ENCODE measurements at places on chromosomes 3 and 15.

DNA sequence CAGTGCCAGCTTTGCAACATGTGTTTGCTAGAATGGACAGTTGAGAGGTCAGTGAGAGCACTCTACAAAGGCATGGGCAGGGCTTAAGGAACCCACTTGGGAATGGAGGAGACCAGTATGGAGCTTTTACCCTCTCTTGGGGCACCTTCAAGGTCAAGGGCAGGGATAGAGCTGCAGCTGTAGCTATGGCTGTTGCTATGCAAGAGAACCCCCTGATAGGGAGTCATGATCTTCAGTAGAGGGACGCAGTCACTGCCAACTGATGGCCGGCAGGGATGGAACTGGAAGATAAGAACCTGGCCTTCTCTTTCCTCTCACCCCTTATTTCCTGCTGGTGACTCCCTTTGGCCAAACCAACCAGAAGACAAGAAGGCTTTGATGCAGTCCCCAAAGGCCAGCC, 40.3 kb downstream of the THSD4 start:
- DNase-seq: no peak

DNA sequence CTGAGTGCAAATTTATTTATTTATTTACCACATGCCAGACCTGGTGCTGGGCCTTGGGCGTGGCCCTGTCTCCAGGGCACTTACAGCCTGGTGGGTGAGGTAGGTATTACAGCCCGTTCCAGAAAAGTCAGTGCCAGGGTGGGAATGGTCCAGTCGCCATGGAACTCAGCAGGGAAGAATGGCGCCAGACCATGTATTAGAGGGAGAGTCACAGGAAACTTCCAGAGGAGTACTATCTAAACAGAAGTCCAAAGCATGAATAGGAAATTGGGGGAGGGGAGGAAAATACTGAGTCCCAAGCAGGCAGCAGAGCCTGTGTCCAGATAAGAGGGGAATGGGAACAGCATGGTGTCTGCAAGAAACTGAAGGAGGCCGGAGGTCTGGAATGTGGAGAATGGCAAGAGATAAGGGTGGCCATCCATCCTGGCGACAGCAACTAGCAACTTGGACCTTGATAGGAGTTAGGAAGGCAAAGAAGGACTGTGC, 27.0 kb downstream of the SH3BP5 start:
- no peak for DNase-seq

DNA sequence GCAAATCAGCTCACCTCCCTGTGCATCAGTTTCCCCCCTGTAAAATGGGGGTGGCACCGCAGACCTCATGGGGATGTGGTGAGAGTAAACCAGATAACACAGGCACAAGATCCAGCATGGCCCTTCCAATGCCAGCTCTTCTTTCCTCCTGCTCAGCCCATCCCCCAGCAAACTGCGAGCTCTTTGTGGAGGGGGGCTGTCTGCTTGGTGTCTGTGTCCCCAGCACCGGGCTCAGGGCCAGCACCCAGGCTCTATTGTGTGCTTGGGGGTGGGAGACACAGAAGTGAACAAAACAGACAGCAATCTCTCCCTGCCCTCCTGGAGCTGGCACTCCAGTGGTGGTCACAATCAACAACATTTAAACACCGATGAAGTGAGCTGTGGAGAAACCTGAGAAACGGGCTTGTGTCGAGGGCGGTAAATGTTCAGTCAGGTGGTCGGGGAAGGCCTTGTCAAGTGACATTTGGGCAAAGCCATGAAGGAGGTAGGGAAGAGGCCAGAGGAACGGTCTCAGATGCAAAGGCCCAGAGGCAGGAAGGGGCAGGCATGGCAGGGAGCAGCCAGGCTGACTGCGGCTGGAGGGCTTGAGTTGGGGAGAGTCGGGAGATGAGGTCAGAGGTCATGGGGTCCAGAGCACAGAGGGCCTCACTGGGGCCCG, 28.4 kb downstream of the GRIP2 start:
- no peak for DNase-seq

- DNase-seq: no peak
Measured at GRCh38 chr3:127492426-127492825, 98.1 kb downstream of the TPRA1 start.

DNA sequence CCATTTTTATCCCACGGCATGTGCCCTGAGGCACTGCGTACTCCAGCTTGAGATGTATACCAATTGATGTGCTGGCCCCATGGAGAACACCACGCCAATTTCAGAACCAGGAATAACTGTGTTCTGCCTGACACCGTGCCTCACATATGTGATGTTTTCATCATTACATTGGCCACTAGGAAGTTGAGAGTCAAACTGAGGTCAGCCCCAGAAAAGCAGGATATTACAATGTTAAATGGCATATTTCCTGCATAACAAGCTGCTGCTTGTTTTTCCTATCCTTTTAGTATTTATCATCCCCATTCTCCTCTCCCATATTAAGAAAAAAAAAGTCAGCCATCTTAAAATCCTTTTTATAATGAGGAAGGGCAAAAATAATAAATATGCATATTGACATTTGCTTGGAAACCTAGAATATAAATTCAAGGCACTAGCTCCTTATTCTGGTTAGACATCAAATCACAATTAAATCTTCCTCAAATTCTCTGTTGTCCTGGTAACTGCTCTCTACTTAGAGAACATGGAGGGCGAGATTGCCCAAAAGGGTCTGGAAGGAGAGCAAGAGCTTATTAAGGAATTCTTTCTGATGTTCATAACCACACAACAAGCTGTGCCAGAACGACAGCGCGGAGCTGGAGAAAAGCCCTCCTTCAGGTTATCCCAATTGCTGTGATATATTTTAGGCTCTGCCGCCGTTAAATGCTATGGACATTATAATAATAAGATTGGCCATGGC, 112.6 kb downstream of the UACA start:
- DNase-seq: no peak

- DNase-seq: no peak
Measured at GRCh38 chr3:153026026-153026425, 136.0 kb upstream of the RAP2B start.

DNA sequence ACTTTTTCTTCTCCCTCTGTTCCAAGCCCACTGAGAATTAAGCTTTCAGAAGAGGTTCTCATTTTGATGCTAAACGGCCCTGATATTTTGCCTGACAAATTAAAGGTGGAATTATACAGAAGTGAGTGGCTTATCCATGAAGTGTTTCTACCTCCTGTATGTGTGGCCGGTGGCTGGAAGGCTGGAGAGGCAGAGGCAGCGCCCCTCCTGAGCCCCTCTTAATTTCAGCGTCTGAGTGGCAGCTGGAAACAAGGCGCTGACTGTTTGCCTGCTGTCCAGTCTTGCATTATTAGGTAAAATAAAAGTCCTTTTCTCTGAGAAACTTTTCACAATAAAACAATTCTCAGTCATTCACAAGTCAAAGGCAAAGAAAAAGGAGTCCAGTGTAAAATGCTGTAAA, 685.7 kb downstream of the MCTP2 start:
- DNase-seq: no peak

DNA sequence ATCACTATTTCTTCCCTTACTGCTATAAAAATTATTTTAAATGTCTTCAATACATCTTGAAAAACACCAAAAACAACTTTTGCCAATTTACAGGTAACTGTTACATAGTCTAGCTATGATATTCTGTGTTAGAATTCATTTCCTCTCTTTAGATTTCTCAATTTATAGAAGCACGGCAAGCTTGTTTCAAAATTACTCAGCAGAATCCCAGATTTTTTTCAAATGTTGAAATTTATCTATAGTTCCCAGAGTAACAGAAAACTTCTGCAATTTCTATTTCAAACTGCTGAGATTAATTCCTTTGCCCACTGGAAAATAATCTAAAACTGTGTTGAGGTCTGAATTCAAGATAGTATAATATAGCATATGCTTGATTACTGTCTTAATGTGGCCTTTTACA, 41.2 kb downstream of the CCPG1 start:
- no peak for DNase-seq

GRCh38 chr15:61034678-61035291, 194.3 kb downstream of the RORA start:
- DNase-seq: no peak

GRCh38 chr3:136134091-136134490, 62.0 kb downstream of the MSL2 start:
- DNase-seq: no peak

DNA sequence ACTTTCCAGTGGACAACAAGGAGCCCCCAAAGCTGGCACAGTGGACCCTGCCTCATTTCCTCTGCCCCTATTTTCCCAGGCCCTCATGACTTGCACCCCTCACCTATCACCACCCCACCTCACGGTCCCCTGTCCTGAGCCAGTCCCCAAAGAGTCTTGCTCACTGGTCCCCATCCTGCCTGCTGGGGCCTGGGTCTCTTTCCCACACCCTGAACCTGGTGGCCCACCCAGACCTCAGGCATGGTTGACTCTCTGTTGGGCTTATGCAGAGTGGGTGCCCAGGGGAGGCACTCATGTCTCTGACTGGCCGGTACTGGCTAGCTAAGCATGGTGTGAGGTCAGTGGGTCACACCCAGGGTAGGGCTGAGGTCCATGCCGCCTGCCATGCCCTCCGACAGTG, 73.2 kb downstream of the SLC12A8 start:
- no peak for DNase-seq

DNA sequence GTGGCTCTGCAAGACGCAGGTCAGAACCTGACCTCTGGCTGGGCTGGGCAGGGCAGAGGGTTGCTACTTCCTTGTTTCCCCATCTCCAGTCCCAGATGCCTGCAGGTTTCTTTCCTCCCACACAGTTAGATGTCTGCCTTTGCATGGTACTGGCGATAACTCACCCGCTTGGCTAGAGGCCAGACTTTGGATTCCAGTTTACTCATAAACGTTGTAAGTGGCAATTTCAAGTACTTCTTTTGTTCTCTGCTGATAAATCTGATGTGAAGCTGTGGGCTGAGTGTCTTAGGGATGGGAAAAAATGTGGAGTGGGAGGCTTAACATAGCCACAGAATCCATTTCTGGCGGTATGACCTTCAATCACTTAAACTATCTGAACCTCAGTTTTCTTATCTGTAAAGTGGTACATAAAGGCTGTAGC, 194.2 kb downstream of the EBLN2 start:
- no peak for DNase-seq

DNA sequence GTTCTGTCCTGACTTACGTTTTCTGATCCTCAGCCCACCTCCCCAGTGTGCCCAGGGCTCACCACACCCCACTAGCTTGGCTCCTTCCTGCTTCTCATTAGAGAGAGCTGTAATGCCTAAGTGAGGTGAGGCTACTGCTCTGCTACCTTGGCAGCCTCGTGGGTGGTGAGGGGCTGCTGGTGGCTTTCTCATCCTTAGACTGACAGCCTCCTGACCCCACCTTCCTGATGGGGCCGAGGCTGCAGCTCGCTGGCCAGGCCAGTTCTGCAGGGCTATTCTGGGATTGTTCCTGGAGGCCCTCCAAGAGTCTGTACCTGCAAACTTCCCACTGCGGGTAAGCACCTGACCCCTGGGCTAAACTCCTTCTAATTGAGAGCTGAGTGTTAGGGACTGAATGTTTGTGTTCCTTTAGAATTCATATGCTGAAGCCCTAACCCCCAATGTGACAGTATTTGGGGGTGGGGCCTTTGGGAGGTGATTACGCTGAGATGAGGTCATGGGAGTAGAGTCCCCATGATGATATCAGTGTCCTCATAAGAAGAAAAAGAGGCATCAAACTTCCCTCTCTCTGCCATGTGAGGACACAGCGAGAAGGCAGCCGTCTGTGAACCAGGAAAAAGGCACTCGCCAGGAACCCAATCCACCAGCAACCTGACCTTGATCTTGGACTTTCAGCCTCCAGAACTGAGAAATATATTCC, 38.1 kb upstream of the IQSEC1 start:
- no peak for DNase-seq

GRCh38 chr3:100005665-100006393, 108.5 kb downstream of the FILIP1L start:
- no peak for DNase-seq

GRCh38 chr3:46335541-46335940, 18.4 kb upstream of the CCR2 start:
- DNase-seq: no peak

GRCh38 chr3:189772584-189772983, 141.4 kb downstream of the TP63 start:
- DNase-seq: no peak
